A549 treated with AZD2906 at 1 μM for 4 hours (cell line): ENCODE measurements at places on chromosomes 5 and 9. TPM values are rescaled to one million over a fixed set of nuclear protein-coding genes. Genes with fewer than 3 reads are reported as not detected.

MLANA gene
- total RNA-seq = not detected in 5 replicates

C9orf153 gene
- total RNA-seq = 0.05 to 0.39 TPM (median 0.20 TPM) in 4 of 5 replicates, not detected in the other

GNA14 gene
- total RNA-seq = 0.03 to 0.05 TPM in 2 of 5 replicates, not detected in the others

PBX3 gene
- 10.7 to 12.4 TPM (median 11.8 TPM) in 5 replicates for total RNA-seq

FOXD4 gene
- total RNA-seq = 0.13 to 0.57 TPM (median 0.37 TPM) in 5 replicates

PCDHGC5 gene
- 0.02 to 0.03 TPM in 2 of 5 replicates, not detected in the others for total RNA-seq

SLC22A4 gene
- 4.8 to 6.3 TPM (median 5.5 TPM) in 5 replicates for total RNA-seq

LCN10 gene
- 0.03 to 0.14 TPM in 2 of 5 replicates, not detected in the others for total RNA-seq

SLC9A3 gene
- 2.0 to 2.3 TPM (median 2.2 TPM) in 5 replicates for total RNA-seq

TSPAN17 gene
- total RNA-seq = 61.7 to 65.9 TPM (median 63.1 TPM) in 5 replicates

PDZD2 gene
- total RNA-seq = 0.39 to 0.57 TPM (median 0.42 TPM) in 5 replicates

NUTM2G gene
- total RNA-seq = not detected in 5 replicates

P4HA2 gene
- 43.1 to 54.0 TPM (median 51.7 TPM) in 5 replicates for total RNA-seq

CBY3 gene
- total RNA-seq = not detected in 5 replicates

OGN gene
- total RNA-seq = not detected in 5 replicates

ERAP2 gene
- 0.98 to 2.0 TPM (median 1.2 TPM) in 5 replicates for total RNA-seq

STING1 gene
- 0.78 to 1.0 TPM (median 1.00 TPM) in 5 replicates for total RNA-seq

PCDHGC4 gene
- 0.02 to 0.07 TPM in 2 of 5 replicates, not detected in the others for total RNA-seq

HTR1A gene
- not detected in 5 replicates for total RNA-seq

RUFY1 gene
- total RNA-seq = 25.4 to 27.2 TPM (median 26.8 TPM) in 5 replicates

DPYSL3 gene
- total RNA-seq = 18.3 to 24.5 TPM (median 20.5 TPM) in 5 replicates

NIPAL4 gene
- total RNA-seq = 9.1 to 11.9 TPM (median 10.0 TPM) in 5 replicates

CCL28 gene
- total RNA-seq = 0.06 to 0.34 TPM (median 0.15 TPM) in 5 replicates

TUBB4B gene
- total RNA-seq = 633 to 818 TPM (median 765 TPM) in 5 replicates

PCDHB5 gene
- total RNA-seq = 1.3 to 1.7 TPM (median 1.4 TPM) in 5 replicates

FGF10 gene
- total RNA-seq = not detected in 5 replicates

FUT7 gene
- 0.06 to 0.07 TPM (median 0.06 TPM) in 4 of 5 replicates, not detected in the other for total RNA-seq

COQ4 gene
- total RNA-seq = 52.2 to 61.8 TPM (median 58.9 TPM) in 5 replicates

EQTN gene
- total RNA-seq = 0.16 to 0.20 TPM in 2 of 5 replicates, not detected in the others

HMCN2 gene
- total RNA-seq = 0.01 to 0.13 TPM (median 0.09 TPM) in 5 replicates

PCAT7 gene
- 0.43 to 0.76 TPM (median 0.55 TPM) in 5 replicates for total RNA-seq

OR1N2 gene
- not detected in 5 replicates for total RNA-seq

NR5A1 gene
- 0.07 to 0.20 TPM (median 0.17 TPM) in 5 replicates for total RNA-seq

SPATA31A3 gene
- not detected in 5 replicates for total RNA-seq
